T-helper 2 cell (primary cell): ENCODE measurements at places on chromosomes 4 and X.

DNA sequence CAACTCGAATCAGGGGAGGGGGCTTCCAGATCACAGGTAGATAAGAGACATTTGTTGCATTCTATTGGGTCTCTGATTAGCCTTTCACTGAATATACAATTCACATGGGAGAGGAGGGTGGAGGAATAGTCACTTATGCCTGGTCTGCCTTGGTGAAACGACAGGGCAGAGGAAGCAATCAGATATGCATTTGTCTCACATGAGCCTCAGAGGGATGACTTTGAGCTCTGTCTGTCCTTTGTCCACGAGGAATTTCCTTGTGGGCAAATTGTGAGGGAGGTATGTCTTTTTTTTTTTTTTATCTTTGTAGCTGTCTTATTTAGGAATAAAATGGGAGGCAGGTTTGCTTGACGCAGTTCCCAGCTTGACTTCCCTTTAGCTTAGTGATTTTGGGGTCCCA lies 28.5 kb upstream of the TMSB4X start:
- no peak for DNase-seq

DNA sequence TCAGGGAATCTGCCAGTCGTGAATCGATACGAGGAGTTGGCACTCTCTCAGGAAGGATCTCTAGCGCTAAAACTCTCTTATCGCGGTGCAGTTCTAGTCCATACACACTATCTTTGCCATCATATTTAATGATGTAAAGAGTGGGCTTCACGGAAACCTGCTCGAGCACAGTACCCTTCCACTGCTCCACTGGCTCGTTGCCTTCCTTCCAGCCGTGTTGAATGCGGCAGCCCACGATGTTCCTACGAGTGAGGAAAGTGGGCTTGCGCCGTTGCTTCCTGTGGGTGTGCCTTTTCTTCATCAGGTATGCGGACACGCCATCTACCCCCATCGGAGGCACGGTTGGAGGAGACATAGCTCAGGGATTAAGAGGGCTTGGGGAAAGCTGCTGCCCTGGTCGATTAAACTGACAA lies 661 bp downstream of the SPIN4 start:
- DNase-seq = peak; percentile 5

DNA sequence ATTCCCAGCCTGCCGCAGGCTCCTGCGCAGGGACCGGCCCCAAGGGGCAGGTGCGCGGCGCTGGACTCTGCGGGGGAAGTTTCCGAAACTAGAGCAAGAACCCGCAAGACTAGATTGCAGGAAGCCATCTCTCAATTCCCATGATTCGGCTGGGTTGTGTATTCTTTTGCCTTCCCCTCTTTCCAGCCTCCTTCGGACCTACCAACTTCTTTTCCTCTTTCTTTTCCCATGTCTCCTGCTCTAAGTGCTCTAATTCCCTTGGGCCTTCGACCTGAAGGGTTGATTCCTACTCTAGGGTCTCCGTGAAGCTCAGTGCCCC lies 645 bp upstream of the OPHN1 start:
- no peak for DNase-seq

DNA sequence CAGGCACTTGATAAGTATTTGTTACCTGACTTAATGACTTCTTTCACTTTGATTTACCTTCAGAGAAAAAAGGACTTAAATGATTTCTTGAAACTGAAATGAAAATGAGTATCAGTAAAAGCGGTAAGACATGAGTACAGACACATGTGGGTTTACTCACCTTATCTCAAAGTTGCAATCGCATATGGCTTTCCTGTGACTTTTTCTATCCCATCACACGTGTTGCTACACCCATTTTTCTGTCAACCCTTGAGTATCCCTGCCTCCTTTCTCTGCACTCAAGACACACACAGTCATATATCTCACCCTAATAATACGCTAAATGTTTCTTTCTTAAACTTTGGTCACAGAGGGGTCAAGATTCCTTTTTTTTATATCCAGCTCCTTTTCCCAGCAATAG lies 11.0 kb upstream of the ARHGEF38 start:
- no peak for DNase-seq

DNA sequence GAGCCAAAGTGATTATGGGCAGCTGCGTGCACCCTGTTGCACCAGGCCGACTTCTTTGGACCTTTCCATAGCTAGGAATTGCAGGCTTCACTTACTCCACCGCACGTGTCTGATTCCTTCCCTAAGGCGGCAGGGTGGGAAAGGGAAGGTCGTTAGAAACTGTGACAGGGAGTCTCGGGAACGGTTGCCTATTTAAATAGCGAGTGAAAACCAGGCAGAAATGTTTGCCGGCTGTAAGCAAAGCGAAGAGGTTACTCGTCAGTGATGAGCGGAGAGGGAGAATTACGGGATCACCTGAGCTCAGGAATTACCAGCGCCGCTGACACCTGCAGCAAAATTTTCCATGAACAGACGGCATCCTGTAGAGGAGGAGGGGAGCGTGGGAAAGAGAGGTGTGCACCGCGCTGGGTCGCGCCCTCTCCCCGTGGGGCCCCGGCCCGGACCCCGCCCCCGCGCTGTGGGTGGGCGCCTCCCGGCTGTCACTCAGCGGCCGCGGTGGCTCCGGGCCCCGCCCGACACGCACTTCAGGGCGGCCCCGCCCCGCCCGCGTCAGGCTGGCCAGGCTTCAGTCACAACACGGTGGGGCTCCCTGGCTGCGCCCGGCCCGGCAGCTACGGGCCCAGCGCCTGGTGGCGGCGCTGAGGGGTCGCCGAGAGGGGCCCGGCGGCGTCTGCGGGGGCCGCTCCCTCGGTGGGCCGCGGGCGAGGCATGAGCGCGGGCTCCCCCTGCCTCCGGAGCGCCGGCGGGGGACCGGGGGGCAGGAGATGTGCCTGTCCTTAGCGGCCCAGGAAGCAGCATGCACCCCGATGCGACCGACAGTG lies at the start of gene SNX25:
SNX25 (plus strand) TSS at position 568 of the 821 bp plus-strand sequence; CDS start at position 797, 229 bp downstream.
- DNase-seq = peak; percentile 81
